ENCODE measurements at places on chromosomes 1 and 21.

- DNase-seq, result no peak
Observed at GRCh38 chr1:226215239-226215638, 8.2 kb upstream of the MIXL1 start.

- no peak for DNase-seq
Observed at GRCh38 chr1:178933105-178933561, 62.3 kb upstream of the ANGPTL1 start.

DNA sequence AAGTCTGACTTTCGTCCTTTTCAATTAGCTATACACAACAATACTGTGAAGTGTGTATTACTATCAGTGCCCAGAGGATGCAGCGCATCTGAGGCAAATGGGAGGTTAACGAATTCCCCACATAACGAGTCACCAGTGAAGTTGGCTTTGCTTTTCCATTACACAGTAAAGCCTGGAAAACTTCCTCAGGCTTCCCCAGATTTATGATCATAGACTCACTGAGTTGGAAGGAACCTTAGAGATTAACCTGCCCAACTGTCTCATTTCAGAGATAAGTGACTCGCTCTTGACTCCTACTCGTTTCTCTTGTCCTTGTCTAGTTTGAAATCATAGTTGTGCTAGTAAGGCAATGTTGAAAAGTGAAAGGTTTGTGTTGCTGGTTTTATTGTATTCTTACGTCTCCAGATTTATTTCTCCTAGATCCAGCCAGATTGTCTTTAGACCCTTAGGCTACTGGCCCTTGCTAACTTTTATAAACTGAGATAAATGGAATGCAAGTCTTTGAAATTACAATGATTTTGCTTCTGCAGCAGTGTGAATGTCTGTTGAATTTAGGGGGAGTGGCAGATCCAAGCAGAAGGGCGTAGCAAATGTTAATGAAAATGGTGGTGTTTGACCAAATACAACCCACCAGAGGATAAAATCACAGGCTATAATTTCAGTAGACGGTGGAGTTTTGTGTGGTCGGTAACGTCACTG is 17.3 kb downstream of the S1PR1 start:
- no peak for DNase-seq

DNA sequence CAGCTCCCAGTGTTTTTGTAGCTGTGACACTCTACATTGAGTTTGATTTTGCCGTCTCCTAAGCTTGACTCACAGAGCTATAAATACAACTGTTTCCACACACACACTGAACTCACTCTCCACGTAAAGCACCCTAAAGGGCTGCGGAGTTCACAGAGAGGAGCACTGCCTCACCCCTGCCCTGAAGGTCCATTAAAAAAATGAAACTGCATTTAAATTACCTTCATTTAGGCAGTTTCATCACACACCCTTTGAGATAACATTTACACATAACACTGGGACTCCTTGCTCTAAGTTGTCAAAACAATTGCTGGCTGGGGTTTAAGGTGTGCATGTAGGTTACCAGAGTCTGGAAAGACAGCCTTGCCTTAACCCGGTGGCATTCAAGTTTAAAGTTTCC is 137.1 kb upstream of the MAGI3 start:
- DNase-seq, result no peak

DNA sequence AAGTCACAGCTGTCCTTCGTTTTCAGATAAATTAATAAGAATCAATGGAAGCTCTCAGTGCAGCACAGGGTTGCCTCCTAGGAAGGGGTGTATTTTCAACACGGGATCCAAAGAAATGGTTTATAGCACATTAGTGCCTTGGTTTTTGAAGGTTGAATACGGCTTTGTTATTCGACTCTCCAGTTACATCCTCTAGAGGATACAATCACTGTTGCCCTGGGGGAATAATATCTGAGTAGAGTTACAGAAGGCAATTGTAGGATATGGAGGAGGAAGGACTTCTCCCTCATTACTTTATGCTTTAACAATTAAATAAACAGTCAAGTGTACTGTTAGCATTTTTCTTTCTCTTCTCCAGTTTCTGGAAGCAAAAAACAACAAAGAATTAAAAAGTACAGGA is 14.3 kb upstream of the ZNF326 start:
- DNase-seq, result no peak

All from activated CD4-positive, CD25-positive, alpha-beta regulatory T cell treated with anti-CD3 and anti-CD28 coated beads, Interleukin-2, amount 50 U/mL, for 16 hours (primary cell).